Occipital lobe (tissue), 3 donors: ENCODE measurements at places on chromosomes 5 and 9.

DNA sequence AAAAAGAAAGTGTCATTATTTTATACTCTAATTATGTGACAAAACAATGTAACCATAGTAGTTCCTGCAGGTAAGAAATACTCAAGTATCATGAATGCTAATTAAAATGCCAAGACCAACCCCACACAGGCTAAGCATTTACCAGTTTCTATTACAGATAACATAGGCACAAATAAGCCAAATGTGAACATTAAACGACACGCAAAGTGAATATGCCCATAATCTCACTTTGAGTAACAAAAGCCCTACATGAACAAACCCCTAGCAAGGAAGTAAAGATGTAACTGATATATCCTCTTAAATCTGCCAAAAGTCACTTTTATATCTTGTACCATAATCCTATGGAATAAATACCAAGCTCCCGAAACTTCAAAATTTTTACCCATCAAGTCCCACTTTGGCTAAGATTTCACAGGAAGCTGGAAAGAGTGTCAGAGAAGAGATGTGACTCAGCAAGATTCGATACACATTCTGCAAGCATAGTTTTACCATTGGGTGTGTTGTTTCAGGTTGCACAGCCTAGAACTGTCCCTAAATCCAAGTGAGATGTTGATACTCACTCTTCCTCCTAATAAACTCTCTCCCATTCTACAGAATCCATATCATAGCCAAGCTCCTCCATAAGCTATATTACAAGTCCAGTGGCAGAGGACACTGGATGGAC lies 28.8 kb downstream of the TRPM6 start:
- no peak for DNase-seq

DNA sequence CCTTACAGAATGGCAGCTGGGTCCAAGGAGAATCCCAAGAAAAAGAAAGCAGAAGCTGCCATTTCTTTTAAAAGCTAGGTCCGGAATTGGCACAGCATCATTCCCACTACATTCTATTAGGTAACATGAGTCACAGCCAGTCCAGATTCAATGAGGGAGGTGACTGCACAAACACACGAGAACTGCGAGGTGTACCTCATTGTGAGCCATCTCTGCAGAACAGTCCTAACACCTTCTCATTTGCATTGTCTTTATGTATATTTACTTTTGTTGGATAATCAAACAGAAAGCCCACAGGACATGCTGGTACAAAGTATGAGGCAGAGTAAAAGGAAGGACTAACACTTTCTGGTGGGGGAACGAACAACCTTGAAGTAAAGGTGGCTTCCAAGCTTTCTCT lies 14.6 kb upstream of the HABP4 start:
- DNase-seq: no peak

DNA sequence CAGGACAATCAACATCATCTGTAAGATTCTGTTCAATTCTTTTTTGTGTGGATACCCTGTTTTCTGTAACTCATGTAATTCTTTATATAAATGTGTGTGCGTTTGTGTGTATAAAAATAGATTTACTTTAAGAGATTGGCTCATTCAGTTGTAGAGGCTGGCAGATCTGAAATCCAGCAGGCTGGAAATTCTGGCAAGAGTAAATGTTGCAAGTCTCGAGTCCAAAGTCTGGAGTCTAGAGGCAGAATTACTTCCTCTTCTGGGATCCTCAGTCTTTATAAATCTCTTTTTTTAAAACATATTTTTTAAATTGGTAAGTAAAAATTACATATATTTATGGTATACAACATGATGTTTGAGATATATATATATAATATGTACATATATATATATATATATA lies 202.1 kb upstream of the TMEM161B start:
- DNase-seq: no peak

DNA sequence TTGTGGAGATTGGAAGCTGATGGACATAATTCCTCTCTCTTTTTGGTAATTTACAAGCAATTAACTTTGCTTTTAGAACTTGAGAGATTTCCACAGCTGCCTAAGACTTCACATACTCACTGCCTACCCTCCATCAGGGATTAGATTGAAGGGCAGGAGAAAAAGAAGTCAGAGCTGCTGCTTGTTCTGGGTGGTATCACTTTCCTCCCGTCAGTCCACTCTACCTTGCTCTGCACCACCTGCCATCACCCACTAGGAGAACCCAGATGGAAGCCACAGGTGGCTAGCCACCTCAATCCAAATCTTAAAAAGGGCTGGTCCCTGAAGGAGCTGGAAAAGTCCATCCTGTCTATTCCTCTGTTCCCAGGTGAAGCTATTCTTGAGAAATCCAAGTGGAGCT lies 10.5 kb downstream of the IRF1 start:
- no peak for DNase-seq

- no peak for DNase-seq
Measured at GRCh38 chr5:39639618-39640089, 214.9 kb upstream of the DAB2 start.

GRCh38 chr5:116527582-116527981 lies 47.0 kb downstream of the SEMA6A start:
- no peak for DNase-seq

- no peak for DNase-seq
Measured at GRCh38 chr5:6875376-6875775, 162.1 kb downstream of the TENT4A start.

GRCh38 chr5:128777052-128777451 lies 188.2 kb upstream of the SLC27A6 start:
- DNase-seq: no peak

GRCh38 chr5:105730982-105731381 lies 1939.8 kb downstream of the EFNA5 start:
- DNase-seq: no peak

GRCh38 chr5:14545308-14545707 lies 36.3 kb upstream of the OTULINL start:
- DNase-seq: no peak

DNA sequence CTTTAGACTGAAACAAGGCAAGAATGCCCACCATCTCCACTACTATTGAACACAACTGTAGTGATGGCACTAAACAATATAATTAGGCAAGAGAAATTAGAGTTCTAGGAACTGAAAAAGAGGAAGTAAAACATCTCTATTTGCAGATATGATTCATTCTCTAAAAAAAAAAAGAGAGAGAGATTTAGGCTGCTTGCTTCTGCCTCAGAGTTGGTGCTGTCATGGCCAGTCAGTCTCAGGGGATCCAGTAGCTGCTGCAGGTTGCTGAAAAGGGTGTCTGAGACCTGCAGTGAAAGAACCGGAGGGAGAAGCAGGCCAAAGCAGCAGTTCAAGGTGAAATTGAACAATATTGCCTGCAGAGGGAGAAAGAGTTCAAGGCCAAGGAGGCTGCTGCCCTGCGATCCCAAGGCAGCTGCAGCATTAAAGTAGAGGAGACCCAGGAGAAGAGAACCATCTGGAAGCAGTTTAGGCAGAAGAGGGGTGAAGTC lies 72.5 kb downstream of the AP3B1 start:
- no peak for DNase-seq

GRCh38 chr5:79151942-79152671 lies 40.5 kb downstream of the BHMT start:
- DNase-seq: no peak

GRCh38 chr5:34826347-34826746 lies 12.6 kb upstream of the TTC23L start:
- no peak for DNase-seq
